Activated naive CD8-positive, alpha-beta T cell treated with anti-CD3 and anti-CD28 coated beads, Interleukin-2, amount 50 U/mL, for 24 hours (primary cell): ENCODE measurements at places on chromosomes 7 and 10.

- peaks cover 17% of the 10 kb centered on the region for H3K27me3 ChIP-seq
- H3K27ac ChIP-seq: no peak overlapping the region
- no peak overlapping the region for H3K4me3 ChIP-seq
- peaks cover 32% of the 10 kb centered on the region for H3K4me1 ChIP-seq
- no peak for DNase-seq
Observed at GRCh38 chr10:3465406-3465891, 292.9 kb upstream of the PITRM1 start.

DNA sequence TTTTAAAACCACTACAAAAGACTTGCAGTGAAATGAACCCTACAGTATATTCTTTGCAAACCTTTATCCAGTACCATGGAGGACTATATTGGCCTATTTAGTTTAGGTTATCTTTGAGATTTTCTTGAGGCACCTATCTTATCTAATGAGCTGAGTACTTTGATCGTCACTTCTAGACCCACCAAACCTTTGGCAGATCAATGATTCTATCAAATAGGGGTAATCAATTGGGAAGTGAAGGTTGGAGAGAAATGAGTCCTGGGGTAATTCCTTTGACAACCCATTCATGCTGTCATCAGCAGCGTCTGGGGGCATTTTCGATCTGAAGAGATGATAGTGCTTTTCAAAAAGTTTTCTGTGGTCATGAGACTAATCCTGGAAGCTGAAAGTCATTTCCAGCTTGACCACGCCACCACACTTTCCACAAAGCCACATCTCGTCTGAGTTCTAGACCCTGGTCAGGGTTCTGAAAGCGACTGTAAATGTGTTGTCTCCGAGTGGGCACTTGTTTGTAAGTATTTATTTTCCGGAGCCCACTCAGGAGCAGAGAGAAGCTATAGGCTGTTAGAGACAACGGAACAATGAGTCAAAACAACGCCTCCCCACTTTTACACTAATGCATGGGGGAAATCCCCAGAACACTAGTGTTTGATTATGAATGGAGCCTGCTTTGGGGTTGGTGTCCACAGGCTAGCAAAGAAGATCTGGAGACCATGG is 4.8 kb downstream of the EGR2 start:
- H3K4me3 ChIP-seq: peak overlapping the region; percentile 94
- H3K27me3 ChIP-seq: peaks cover 3% of the 10 kb centered on the region
- peak overlapping the region; percentile 100 for H3K27ac ChIP-seq
- DNase-seq: peak; percentile 82
- H3K36me3 ChIP-seq: peaks cover 88% of the 10 kb centered on the region

DNA sequence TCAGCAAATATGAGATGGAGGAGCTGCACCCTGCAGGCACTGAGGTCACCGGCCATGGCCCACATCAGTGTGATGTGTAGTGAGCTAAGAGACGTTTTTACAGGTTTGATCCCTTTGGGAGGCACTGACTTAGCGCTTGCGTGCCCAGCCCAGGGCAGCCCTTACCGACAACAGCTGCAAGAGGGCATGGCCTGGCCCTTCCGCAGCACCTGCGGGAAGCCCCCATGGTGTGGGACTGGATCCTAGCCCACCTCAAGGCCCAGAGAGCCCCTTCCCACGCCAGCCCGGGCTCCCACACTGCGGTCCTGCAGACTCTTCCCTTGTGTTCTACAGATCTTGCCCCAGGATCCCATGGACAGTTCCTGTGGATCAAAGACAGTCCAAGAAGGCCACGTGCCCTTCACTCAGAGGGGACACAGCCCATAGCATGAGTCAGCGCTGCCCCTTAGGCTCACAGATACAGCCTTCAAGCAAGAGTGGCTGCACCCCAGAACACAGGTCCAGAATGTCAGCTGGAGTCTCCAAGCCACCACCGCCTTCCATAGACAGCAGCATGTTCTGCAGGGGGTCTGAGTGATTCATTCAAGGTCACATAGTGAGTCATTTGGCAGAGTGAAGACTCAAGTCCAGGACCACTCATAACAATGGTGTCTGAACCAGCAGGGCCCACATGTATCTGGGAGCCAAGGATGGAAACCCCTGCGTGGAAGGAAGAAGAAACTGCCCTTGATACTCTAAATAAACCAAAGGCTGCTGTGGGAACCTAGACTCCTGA is 25.4 kb downstream of the TLL2 start:
- no peak for DNase-seq
- no peaks in the 10 kb centered on the region for H3K4me1 ChIP-seq
- no peaks in the 10 kb centered on the region for H3K36me3 ChIP-seq
- no peak overlapping the region for H3K4me3 ChIP-seq
- H3K27ac ChIP-seq: no peak overlapping the region
- peaks cover 11% of the 10 kb centered on the region for H3K27me3 ChIP-seq

GRCh38 chr10:17062955-17063484 is 66.6 kb downstream of the CUBN start:
- DNase-seq: no peak
- H3K27ac ChIP-seq: peak overlapping the region; percentile 5
- no peaks in the 10 kb centered on the region for H3K27me3 ChIP-seq
- H3K4me1 ChIP-seq: peaks cover 57% of the 10 kb centered on the region
- no peak overlapping the region for H3K4me3 ChIP-seq

GRCh38 chr7:138228119-138228518 is 151.9 kb downstream of the AKR1D1 start:
- H3K36me3 ChIP-seq: no peaks in the 10 kb centered on the region
- peaks cover 3% of the 10 kb centered on the region for H3K27me3 ChIP-seq
- H3K4me1 ChIP-seq: peaks cover 6% of the 10 kb centered on the region
- no peak for DNase-seq
- H3K27ac ChIP-seq: no peak overlapping the region
- no peak overlapping the region for H3K4me3 ChIP-seq

GRCh38 chr10:125017547-125018298 is 75.8 kb downstream of the ZRANB1 start:
- H3K27me3 ChIP-seq: no peaks in the 10 kb centered on the region
- H3K36me3 ChIP-seq: no peaks in the 10 kb centered on the region
- H3K27ac ChIP-seq: no peak overlapping the region
- no peak for DNase-seq
- no peak overlapping the region for H3K4me3 ChIP-seq

GRCh38 chr10:95795602-95796001 is 39.6 kb downstream of the ENTPD1 start:
- no peak overlapping the region for H3K4me3 ChIP-seq
- H3K4me1 ChIP-seq: peaks cover 48% of the 10 kb centered on the region
- peaks cover 3% of the 10 kb centered on the region for H3K36me3 ChIP-seq
- no peaks in the 10 kb centered on the region for H3K27me3 ChIP-seq
- no peak overlapping the region for H3K27ac ChIP-seq

DNA sequence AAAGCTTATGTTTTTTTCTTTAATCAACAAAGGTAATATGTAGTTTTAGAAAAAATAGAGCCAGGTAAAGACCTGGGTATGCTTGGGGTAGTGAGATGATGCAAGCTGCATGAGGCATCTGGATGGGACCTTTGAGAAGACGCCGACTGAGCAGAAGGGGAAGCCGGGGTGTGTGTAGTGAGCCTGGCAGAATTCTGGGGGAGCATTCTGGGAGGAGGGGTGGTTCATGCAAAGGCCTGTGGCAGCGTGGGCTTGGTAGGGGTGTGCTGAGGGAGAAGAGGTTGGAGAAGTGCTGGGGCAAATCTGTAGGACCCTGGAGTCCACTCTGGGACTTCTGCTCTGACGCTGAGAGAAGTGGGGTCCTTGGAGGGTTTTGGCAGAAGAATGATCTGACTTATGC is 33.9 kb upstream of the SHH start:
- peaks cover 2% of the 10 kb centered on the region for H3K27me3 ChIP-seq
- H3K4me1 ChIP-seq: no peaks in the 10 kb centered on the region
- no peaks in the 10 kb centered on the region for H3K36me3 ChIP-seq
- no peak overlapping the region for H3K27ac ChIP-seq
- DNase-seq: no peak

GRCh38 chr7:29886827-29887226 is 80.5 kb downstream of the WIPF3 start:
- H3K4me3 ChIP-seq: no peak overlapping the region
- DNase-seq: no peak
- peaks cover 9% of the 10 kb centered on the region for H3K27me3 ChIP-seq

- peaks cover 3% of the 10 kb centered on the region for H3K27me3 ChIP-seq
- no peaks in the 10 kb centered on the region for H3K4me1 ChIP-seq
- no peak overlapping the region for H3K4me3 ChIP-seq
- DNase-seq: no peak
Observed at GRCh38 chr7:36048902-36049240, 104.2 kb upstream of the EEPD1 start.

GRCh38 chr7:103597606-103598005 is 151.6 kb upstream of the SLC26A5 start:
- peaks cover 3% of the 10 kb centered on the region for H3K27me3 ChIP-seq
- no peak overlapping the region for H3K4me3 ChIP-seq
- no peaks in the 10 kb centered on the region for H3K4me1 ChIP-seq
- no peak for DNase-seq

DNA sequence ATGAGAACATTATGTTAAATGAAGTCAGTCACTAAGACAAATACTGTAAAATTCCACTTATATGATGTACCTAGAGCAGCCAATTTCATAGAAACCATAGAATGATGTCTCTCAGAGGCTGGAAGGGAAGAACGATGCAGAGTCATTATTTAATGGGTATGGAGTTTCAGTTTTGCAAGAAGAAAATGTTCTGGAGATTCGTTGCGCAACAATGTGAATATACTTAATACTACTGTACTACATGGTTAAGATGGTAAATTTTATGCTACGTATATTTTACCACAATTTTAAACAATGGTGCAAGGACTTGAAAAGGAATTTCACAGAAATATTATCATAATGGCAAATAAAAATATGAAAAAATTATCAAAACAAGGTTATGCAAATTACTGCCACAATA is 972.6 kb downstream of the KCNMA1 start:
- no peaks in the 10 kb centered on the region for H3K4me1 ChIP-seq
- no peaks in the 10 kb centered on the region for H3K27me3 ChIP-seq
- no peak overlapping the region for H3K4me3 ChIP-seq
- no peak for DNase-seq
- no peak overlapping the region for H3K27ac ChIP-seq

DNA sequence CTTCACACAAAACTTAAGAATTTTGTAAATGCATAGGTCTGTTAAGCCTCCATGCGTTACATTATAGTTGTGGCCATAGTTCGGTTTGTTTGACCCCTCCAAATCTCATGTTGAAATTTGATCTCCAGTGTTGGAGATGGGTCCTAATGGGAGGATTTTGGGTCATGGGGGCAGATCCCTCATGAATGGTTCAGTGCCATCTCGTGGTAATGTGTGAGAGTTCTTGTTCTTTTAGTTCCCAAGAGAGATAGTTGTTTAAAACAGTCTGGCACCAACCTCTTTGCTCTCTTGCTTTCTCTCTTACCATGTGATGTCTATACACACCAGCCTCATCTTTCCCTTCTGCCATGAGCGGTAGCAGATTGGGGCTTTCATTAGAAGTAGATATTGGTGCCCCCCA is 264.3 kb downstream of the TCF7L2 start:
- peaks cover 1% of the 10 kb centered on the region for H3K27me3 ChIP-seq
- DNase-seq: no peak
- H3K36me3 ChIP-seq: no peaks in the 10 kb centered on the region
- H3K4me3 ChIP-seq: no peak overlapping the region
- H3K4me1 ChIP-seq: no peaks in the 10 kb centered on the region

GRCh38 chr10:10644008-10644646 is 373.5 kb upstream of the CELF2 start:
- DNase-seq: no peak
- H3K4me3 ChIP-seq: no peak overlapping the region
- no peaks in the 10 kb centered on the region for H3K4me1 ChIP-seq

- no peak overlapping the region for H3K4me3 ChIP-seq
- no peak overlapping the region for H3K27ac ChIP-seq
- peaks cover 5% of the 10 kb centered on the region for H3K27me3 ChIP-seq
- no peaks in the 10 kb centered on the region for H3K4me1 ChIP-seq
- no peak for DNase-seq
- H3K36me3 ChIP-seq: no peaks in the 10 kb centered on the region
Observed at GRCh38 chr10:60288256-60288655, 101.4 kb downstream of the ANK3 start.

GRCh38 chr7:87432536-87432935 is 42.9 kb downstream of the ABCB4 start:
- H3K4me3 ChIP-seq: no peak overlapping the region
- no peaks in the 10 kb centered on the region for H3K36me3 ChIP-seq
- no peak overlapping the region for H3K27ac ChIP-seq
- H3K27me3 ChIP-seq: peaks cover 5% of the 10 kb centered on the region
- no peak for DNase-seq
- peaks cover 3% of the 10 kb centered on the region for H3K4me1 ChIP-seq

GRCh38 chr10:31101123-31101522 is 69.5 kb upstream of the ZNF438 start:
- peak overlapping the region; percentile 60 for H3K27ac ChIP-seq
- peak; percentile 65 for DNase-seq
- H3K27me3 ChIP-seq: no peaks in the 10 kb centered on the region
- H3K4me1 ChIP-seq: peaks cover 45% of the 10 kb centered on the region
- H3K4me3 ChIP-seq: peak overlapping the region; percentile 42
- H3K36me3 ChIP-seq: no peaks in the 10 kb centered on the region

- peak within 1 kb of the TSS; percentile 98 for H3K27ac ChIP-seq
- peaks cover 35% of the 10 kb centered on the region for H3K36me3 ChIP-seq
- no peaks in the 10 kb centered on the region for H3K27me3 ChIP-seq
Observed at GRCh38 chr7:47979145-47979831, at the start of gene HUS1. TSS of gene HUS1 (minus strand) at chr7:47979615. CDS start at chr7:47979519, 96 bp downstream.

DNA sequence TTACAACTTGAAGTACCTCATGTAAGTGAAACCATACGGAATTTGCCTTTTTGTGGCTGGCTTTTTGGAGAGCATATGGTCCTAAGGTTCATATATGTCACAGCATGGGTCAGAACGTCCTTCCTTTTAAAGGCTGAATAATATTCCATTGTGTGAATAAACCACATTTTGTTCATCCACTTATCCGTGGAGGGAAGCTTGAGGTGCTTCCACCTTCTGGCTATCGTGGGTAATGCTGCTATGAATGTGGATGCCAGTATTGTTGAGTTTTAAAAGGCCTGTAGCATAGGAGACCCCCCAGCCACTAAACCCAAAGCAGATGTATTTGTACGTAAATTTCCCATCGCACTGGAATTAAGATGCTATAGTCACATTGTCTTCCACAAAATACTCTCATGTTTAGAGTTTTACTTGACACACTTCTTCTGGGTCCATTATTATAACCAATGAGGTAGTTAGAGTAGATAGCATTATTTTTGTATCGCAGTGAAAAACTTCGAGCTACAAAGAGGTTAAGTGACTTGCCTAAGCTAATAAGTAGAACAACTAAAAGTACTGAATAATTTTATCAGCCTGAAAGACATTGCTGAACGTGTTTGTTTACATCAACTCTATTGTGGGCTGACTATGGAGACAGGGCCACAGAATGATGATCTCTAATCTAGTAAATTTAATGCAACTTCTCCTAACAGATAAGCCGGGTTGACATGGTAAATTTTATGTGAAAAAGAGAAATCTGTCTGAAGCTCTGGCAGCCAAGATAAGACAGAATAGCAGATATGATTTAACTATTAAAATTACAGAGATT is 183.0 kb upstream of the CTBP2 start:
- no peak overlapping the region for H3K4me3 ChIP-seq
- no peaks in the 10 kb centered on the region for H3K36me3 ChIP-seq
- DNase-seq: no peak
- no peaks in the 10 kb centered on the region for H3K4me1 ChIP-seq
